ENCODE measurements at places on chromosomes 16 and 17.

DNA sequence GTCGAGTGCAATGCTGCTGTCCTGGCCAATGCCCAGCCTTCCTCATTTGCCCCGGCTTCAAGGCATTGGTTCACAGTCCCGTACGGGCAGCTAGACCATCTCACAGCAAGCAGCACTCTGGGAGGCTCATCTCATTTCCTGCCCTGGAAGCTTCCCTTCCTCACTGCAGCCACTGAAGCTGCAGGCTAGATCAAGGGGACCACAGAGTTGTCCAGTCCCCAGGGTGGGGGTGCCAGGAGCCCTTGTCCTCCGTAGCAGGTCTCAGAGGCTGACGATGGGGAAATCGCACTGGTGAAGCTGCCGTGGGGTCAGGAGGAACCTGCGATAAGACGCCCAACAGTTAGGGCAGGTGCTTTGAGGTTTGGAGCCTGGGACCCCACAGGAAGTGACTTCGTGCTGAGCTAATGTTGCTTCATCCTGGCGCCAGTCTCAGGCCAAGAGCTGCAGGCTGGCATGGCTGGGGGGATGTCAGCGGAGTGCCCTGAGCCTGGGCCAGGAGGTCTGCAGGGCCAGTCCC, at the start of gene SPNS3:
TSS of gene SPNS3 (plus strand) at position 426 of the 517 bp plus-strand sequence. CDS start at position 454, 28 bp downstream.
- peak; percentile 38 for DNase-seq

- DNase-seq, result no peak
These were observed 12.8 kb downstream of the ZNF174 start for GRCh38 chr16:3413730-3414379.

DNA sequence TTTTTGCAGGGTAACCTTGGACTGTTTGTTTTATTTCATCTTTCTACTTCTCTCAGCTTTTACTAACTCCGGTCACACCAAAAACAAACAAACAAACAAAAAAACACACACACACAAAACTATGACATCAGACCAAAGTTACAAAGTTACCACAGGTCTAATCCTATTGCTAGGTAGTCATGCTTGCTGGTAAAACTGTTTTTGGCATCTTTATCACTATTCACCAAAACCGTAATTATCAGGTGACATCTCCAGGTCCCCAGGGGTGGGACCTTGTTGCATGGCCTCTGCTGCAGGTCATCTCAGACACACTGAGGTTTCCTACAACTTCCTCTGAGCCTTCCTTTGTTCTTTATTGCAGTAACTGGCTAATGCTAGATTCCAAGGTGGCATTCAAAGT, 162.3 kb downstream of the ABCA8 start:
- DNase-seq, result no peak

- DNase-seq, result no peak
These were observed 1.6 kb downstream of the KCNH4 start for GRCh38 chr17:42179335-42179734.

DNA sequence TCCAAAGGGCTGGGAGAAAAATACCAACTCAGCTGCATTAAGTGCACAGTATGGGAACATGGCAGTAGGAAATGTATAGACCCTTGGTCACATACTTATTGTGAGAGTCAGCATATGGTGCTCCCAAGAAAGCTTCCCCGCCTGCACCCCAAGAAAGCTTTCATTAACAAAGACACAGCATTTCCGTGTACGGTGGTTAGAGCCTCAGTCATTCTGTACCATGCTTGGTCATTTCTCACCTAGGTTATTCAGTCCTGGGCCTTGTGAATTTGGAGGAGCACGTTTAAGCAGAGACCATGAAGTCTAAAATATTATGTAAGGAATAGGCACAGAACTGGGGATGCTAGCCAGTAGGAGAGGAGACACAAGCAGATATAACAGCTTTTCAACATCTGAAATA, 56.1 kb downstream of the ESRP2 start:
- no peak for DNase-seq

GRCh38 chr16:14011846-14012245, 59.3 kb upstream of the MRTFB start:
- no peak for DNase-seq

- no peak for DNase-seq
These were observed 18.9 kb downstream of the C17orf75 start for GRCh38 chr17:32323046-32323445.

- DNase-seq, result no peak
These were observed 45.5 kb downstream of the CPPED1 start for GRCh38 chr16:12758031-12758669.

DNA sequence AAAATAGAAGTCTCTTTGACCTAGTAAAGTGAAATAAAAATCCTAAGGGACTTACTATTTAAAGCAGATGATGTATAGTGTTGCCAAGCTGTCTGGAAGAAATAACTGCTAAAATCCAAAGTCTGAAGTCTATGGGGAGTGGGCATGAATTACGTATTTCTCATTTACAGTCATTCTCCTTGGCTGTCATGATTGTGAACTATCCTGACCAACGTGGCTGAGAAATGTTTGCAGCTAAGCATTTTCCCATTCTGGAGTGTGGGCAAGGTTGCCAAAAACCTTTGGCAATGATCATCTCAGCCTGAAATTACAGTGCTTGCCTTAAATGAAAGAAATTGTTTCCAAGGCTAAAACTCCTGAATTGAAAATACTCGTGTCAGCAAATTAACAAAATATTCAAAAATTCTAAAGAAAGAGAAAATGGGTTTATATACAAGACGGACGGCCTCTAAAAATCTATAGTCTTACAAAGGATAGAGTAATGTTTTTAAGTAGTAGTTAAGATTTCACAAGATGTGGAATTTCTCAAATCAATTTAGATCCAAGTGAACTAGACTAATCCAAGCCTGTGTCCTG, 77.0 kb downstream of the CACNG1 start:
- DNase-seq, result no peak

- DNase-seq, result no peak
These were observed 11.9 kb downstream of the KATNB1 start for GRCh38 chr16:57747496-57747895.

- DNase-seq, result no peak
These were observed 98.6 kb downstream of the ZNF18 start for GRCh38 chr17:11898526-11899235.

- DNase-seq, result no peak
These were observed 290.6 kb upstream of the CCL2 start for GRCh38 chr17:33964344-33964979.

DNA sequence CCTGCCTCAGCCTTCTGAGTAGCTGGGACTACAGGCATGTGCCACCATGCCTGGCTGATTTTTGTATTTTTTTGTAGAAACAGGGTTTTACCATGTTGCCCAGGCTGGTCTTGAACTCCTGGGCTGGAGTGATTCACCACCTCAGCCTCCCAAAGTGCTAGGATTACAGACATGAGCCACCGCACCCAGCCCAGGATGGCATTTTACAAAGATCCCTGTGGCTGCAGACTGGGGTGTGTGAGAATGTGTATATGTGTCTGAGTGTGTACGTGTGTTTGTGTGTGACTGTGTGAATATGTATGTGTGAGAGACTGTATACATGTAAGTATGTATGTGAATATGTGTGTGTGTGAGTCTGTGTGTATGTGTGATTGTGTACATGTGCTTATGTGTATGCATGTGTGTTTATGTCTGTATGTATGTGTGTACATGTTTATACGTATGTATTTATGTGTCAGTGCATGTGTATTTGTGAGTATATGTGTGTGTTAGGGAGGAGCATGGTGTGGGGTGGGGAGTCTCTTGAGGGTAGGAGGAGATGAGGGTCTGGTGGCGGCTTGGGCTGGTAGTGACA, 17.0 kb downstream of the RPTOR start:
- DNase-seq, result no peak

- DNase-seq, result no peak
These were observed 11.8 kb downstream of the ADGRG3 start for GRCh38 chr16:57679767-57680482.

DNA sequence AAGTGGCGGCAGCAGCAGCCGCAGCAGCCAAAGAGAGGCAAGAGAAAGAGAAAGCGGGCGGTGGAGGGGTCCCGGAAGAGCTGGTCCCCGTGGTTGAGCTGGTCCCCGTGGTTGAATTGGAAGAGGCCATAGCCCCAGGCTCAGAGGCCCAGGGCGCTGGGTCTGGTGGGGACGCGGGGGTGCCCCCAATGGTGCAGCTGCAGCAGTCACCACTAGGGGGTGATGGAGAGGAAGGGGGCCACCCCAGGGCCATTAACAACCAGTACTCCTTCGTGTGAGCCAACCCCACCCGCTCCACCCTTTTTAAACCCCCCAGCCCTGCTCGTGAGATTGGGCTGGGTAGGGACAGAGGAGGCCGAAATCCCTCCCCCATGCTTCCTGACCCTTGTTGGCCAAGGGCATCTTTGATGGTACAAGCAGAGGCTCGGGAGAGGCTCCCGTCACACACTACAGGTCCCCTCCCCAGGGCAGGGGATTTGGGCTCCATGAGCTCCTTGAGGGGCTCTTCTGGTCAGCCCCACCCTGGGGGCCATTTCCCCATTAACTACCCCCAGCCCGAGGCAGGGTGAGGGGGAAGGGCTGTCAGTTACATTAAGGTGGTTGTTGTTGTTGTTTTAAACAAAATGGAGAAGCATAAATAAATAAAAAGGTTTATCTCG, 4.6 kb upstream of the ATP2A1 start:
- DNase-seq, result peak; percentile 60

- no peak for DNase-seq
These were observed 19.8 kb downstream of the RAD51D start for GRCh38 chr17:35099908-35100307.

GRCh38 chr16:9286930-9287329, 195.5 kb downstream of the HAPSTR1 start:
- no peak for DNase-seq

DNA sequence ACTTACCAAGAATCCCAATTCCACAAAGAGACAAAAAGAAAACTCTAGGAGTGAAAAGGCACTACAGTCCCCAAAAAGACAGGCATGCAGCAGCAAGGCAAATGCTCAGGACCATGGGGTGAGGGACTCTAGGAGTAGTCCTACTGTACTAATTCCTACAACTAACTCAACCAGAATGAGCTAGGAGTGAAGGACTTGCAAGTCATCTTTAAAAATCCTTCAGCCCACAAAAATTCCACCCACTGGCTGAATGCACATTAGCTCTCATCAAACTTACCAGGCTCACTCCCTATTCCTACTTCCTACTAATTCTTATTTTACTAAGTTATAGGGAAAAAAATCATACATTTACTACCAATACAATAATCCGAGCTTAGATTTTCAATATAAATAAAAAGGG, 141.7 kb upstream of the C17orf78 start:
- no peak for DNase-seq

DNA sequence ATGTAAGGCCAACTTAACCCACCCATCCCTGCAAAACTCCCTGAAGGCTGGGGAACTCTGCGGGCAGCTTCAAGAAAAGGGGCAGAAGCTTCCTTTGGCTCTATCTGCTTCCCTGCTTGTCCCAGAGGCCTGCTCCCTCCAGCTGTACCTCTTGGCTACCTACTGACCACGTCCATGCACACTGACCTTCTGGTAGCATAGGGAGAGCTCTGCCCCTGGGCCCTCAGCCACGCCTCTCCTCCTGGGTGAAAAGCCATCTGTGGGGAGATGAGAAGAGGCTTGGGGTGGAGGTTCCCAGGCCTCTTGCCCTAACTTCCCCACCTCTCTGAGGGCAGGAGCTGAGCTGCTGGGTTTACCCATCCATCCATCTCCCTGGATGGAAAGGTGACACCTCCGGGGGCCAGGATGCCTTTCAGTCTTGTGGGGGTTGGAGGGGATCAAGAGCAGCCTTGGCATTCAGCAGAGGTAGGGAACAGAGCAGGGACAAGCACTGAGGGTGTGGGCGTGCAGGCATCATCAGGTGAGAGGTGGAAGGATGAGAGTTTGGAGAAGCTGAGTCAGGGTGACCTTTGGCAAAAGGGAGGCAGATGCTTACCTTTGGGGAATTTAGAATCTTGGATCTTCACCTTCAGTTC, 23.4 kb upstream of the MFSD6L start:
- DNase-seq, result no peak

DNA sequence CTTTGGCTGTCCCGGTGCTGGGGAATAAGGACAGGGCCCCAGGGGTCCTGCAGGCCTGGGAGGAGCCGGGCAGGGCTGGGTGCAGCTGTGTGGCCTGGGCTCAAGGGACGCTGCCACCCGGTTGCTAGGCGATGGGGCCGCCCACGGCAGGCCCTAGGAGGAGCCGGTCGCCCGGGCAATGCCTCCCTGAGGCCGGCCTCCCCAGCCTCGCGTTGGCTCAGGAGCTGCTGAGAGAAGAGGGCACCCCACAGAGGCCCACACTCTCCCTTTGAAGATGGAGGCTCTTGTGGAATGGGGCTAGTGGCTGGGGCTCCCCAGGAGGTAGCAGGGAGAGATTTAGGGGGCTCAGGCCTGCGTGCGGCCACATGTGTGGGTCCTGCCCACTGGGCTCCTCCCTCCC, at the start of gene CIBAR2:
TSS of gene CIBAR2 (minus strand) at position 109 of the 400 bp plus-strand sequence. CDS start 120 bp downstream, outside the sequence.
- DNase-seq, result no peak

DNA sequence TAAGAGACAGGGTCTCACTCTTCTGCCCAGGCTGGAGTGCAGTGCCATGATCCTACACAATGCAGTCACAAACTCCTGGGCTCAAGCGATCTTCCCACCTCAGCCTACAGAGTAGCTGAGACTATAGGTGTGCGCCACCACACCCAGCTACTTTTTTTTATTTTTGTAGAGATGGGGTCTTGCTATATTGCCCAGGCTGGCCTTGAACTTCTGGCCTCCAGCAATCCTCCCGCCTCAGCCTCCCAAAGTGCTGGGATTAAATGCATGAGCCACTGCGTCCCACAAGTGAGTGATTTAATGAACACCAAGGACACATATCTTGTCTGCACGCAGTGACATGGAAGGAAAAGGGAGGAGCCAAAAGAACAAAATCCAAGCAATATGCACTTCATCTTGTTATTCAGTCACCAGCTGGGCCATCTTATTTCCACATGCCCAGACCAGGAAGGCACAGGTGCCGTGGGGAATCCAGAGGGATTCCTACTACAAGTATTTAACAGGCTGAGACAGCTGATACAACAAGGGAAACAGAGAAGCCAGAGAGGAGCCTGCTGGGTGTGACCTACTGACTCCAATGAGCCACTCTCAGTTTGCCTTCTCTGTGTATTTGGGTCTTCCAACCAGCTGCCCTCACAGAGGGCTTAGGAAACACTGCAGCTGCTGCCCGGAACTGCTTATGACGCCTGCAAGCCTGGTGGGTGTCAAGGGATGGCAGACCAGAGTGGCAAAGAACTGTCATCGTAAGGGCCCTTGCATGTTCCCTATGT, 17.0 kb downstream of the LSM12 start:
- no peak for DNase-seq

GRCh38 chr17:35784895-35785294, 10.5 kb downstream of the MMP28 start:
- no peak for DNase-seq

GRCh38 chr16:88655053-88655732, 4.3 kb upstream of the CYBA start:
- DNase-seq, result no peak

Data from activated CD4-positive, CD25-positive, alpha-beta regulatory T cell treated with anti-CD3 and anti-CD28 coated beads, Interleukin-2, amount 50 U/mL, for 72 hours (primary cell).